ENCODE measurements at places on chromosomes 7 and 10. TPM values are rescaled to one million over a fixed set of nuclear protein-coding genes. Genes with fewer than 3 reads are reported as not detected.
A peak's percentile ranks its signal among the peaks of the same experiment; 100 is the strongest.

Gene MYO1G
- 391 TPM for total RNA-seq

Gene GPR158
- total RNA-seq, result not detected

Gene ELAPOR2
- total RNA-seq, result 3.2 TPM

Gene MET
- total RNA-seq, result 0.52 TPM

Gene SYT15B
- not detected for total RNA-seq

Gene STEAP4
- total RNA-seq, result not detected

- no peak overlapping the region for H3K27ac ChIP-seq
- H3K36me3 ChIP-seq, result no peaks in the 10 kb centered on the region
- H3K4me3 ChIP-seq, result no peak overlapping the region
Measured at GRCh38 chr7:132687981-132688383, 111.7 kb upstream of the PLXNA4 start.

GRCh38 chr7:22460363-22460988, 39.5 kb downstream of the STEAP1B start:
- H3K36me3 ChIP-seq, result no peaks in the 10 kb centered on the region
- no peak for DNase-seq
- peaks cover 4% of the 10 kb centered on the region for H3K27me3 ChIP-seq

DNA sequence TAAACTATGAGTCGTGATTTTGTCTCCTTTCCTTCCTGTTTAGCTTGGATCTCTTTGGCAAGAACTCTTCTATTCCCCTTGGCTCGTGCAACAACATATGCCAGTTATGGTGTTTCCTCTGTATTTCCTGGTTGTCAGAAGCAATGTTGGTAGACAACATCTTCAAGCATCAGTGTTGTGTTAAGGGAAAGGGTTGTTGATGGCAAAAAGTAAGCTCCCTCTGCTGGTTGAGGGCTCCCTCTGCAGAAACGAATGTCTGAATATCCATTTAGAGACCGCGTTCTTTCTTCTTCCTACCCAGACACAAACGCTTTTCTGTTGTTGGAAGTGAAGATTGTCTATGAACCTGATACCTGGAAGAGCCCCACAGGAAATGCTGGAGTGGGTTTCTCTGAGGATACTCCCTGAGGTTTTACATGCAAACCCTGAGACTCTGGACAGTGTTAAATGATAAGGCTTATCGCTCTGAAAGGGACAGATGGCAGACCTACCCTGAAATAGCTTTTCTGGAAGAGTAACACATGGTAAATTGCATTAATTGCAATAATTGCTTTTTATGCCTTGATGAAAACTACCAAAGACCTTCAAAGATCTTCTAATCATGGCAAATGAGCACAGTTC, 23.5 kb upstream of the C1QL3 start:
- peak; percentile 22 for DNase-seq
- H3K4me1 ChIP-seq, result no peaks in the 10 kb centered on the region
- no peaks in the 10 kb centered on the region for H3K36me3 ChIP-seq
- H3K27me3 ChIP-seq, result peaks cover 16% of the 10 kb centered on the region
- H3K4me3 ChIP-seq, result no peak overlapping the region

- no peak for DNase-seq
- H3K36me3 ChIP-seq, result no peaks in the 10 kb centered on the region
- H3K4me3 ChIP-seq, result no peak overlapping the region
- H3K4me1 ChIP-seq, result no peaks in the 10 kb centered on the region
- H3K27me3 ChIP-seq, result peaks cover 17% of the 10 kb centered on the region
Measured at GRCh38 chr7:141483044-141483443, 68.2 kb upstream of the AGK start.

DNA sequence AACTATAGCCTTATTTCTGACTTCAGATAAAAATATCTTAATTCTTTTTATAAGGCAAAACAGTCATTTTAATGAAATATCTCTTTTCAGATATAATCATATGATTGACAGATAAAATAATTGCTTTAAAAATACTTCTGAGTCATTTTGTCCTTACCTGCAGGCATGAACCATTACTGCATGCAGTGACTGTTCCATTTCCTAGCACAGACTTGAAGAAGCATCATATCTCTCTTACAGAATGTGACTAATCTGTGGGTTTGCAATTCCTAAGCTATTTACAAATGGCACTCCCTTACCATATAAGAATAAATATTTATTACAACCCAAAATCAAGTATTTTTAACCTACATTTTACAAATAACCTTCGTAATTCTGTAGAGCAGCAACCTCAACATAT, 120.7 kb downstream of the SRPK2 start:
- no peaks in the 10 kb centered on the region for H3K27me3 ChIP-seq
- H3K27ac ChIP-seq, result peak overlapping the region; percentile 90
- peaks cover 2% of the 10 kb centered on the region for H3K36me3 ChIP-seq
- H3K4me3 ChIP-seq, result peak overlapping the region; percentile 72

GRCh38 chr7:28296571-28297483, 115.5 kb upstream of the CREB5 start:
- peak; percentile 75 for DNase-seq
- peaks cover 18% of the 10 kb centered on the region for H3K4me1 ChIP-seq
- peaks cover 25% of the 10 kb centered on the region for H3K27me3 ChIP-seq
- no peaks in the 10 kb centered on the region for H3K36me3 ChIP-seq
- no peak overlapping the region for H3K4me3 ChIP-seq
- H3K27ac ChIP-seq, result no peak overlapping the region

GRCh38 chr10:118926072-118926417, 103.5 kb upstream of the NANOS1 start:
- H3K4me1 ChIP-seq, result no peaks in the 10 kb centered on the region
- no peak for DNase-seq
- no peaks in the 10 kb centered on the region for H3K36me3 ChIP-seq

- no peaks in the 10 kb centered on the region for H3K27me3 ChIP-seq
- H3K4me3 ChIP-seq, result no peak overlapping the region
- peaks cover 11% of the 10 kb centered on the region for H3K36me3 ChIP-seq
- no peak for DNase-seq
Measured at GRCh38 chr7:77205706-77206105, 6.1 kb upstream of the FGL2 start.

DNA sequence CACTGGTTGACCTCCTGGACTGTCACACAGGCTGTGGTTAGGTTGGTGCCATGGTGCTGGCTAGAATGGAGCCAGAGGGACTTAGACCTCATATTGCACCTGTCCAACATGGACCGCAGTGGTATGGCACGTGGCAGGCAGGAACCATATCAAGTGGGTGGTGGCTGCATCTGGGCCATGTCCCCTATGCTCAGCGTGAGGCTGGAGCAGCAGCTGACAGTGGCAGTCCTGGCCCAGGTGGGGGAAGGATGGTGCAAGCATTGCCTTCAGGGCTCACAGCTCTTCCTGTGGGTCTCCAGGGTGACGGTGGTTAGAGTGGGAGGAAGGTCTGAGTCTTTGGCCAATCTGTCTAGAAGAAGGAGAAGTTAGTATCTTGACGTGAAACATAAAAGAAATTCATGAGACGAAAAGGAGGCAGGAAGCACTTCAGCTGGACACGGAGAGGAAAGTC, 54.5 kb upstream of the PFKFB3 start:
- no peak overlapping the region for H3K27ac ChIP-seq
- no peak for DNase-seq
- no peaks in the 10 kb centered on the region for H3K27me3 ChIP-seq

DNA sequence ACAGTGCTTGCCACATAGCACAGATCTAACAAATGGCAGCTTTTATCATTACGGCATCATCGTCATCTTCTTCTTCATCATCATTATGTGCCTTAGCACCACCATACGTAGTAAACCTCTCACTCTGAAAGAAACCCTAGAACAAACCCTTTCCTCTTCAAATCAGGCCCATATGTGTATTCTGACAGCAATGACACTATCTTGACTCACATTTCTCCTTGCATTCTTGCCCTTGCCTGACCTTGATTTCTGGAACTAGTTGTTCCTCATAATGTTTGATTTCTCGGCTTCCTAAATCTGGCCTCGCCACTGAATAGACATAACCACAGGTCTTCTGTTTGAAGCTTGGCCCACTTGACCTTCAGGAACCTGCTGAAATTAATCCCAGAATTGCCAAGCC, 115.3 kb downstream of the DGKI start:
- DNase-seq, result no peak
- no peak overlapping the region for H3K4me3 ChIP-seq
- no peaks in the 10 kb centered on the region for H3K36me3 ChIP-seq
- peaks cover 16% of the 10 kb centered on the region for H3K27me3 ChIP-seq

- peaks cover 3% of the 10 kb centered on the region for H3K27me3 ChIP-seq
- H3K36me3 ChIP-seq, result no peaks in the 10 kb centered on the region
- no peak for DNase-seq
- no peak overlapping the region for H3K27ac ChIP-seq
- H3K4me1 ChIP-seq, result no peaks in the 10 kb centered on the region
Measured at GRCh38 chr10:123943307-123943706, 51.7 kb upstream of the CPXM2 start.

- peaks cover 4% of the 10 kb centered on the region for H3K4me1 ChIP-seq
- no peak overlapping the region for H3K27ac ChIP-seq
- H3K4me3 ChIP-seq, result no peak overlapping the region
- DNase-seq, result no peak
Measured at GRCh38 chr10:14235566-14236195, 95.0 kb downstream of the FRMD4A start.

GRCh38 chr10:92486637-92487036, 87.3 kb downstream of the IDE start:
- no peak overlapping the region for H3K4me3 ChIP-seq
- H3K27ac ChIP-seq, result no peak overlapping the region
- H3K4me1 ChIP-seq, result no peaks in the 10 kb centered on the region
- DNase-seq, result no peak
- H3K36me3 ChIP-seq, result peaks cover 38% of the 10 kb centered on the region

GRCh38 chr7:131170440-131171271, 157.0 kb upstream of the MKLN1 start:
- no peak overlapping the region for H3K4me3 ChIP-seq
- no peaks in the 10 kb centered on the region for H3K4me1 ChIP-seq
- no peaks in the 10 kb centered on the region for H3K36me3 ChIP-seq
- H3K27me3 ChIP-seq, result no peaks in the 10 kb centered on the region

- DNase-seq, result no peak
- H3K27ac ChIP-seq, result no peak overlapping the region
- no peaks in the 10 kb centered on the region for H3K27me3 ChIP-seq
- no peak overlapping the region for H3K4me3 ChIP-seq
- no peaks in the 10 kb centered on the region for H3K36me3 ChIP-seq
- no peaks in the 10 kb centered on the region for H3K4me1 ChIP-seq
Measured at GRCh38 chr10:130218936-130219335, 82.7 kb downstream of the GLRX3 start.

DNA sequence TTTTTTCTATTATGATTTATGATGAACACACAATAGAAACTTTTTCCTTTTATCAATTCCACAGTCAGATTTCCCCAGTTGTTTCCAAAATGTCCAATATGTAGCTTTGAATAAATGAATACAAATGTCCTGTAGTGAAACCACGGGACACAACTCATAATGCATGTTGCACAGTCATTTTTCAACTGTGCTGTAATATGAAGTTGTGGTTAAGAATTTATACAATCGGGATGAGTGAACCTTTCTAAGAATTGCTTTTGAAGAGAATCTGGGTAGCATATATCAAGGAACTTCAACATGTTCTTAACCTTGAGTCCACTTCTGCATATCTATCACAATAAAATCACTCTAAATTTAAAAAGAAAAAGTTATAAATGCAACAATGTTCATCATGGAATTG, 14.6 kb upstream of the ST7 start:
- no peak overlapping the region for H3K4me3 ChIP-seq
- H3K4me1 ChIP-seq, result no peaks in the 10 kb centered on the region
- no peaks in the 10 kb centered on the region for H3K36me3 ChIP-seq
- peaks cover 4% of the 10 kb centered on the region for H3K27me3 ChIP-seq
- no peak overlapping the region for H3K27ac ChIP-seq
- DNase-seq, result no peak

- H3K27me3 ChIP-seq, result no peaks in the 10 kb centered on the region
- peaks cover 2% of the 10 kb centered on the region for H3K4me1 ChIP-seq
- no peak for DNase-seq
Measured at GRCh38 chr10:74206746-74207145, 55.7 kb downstream of the ADK start.

DNA sequence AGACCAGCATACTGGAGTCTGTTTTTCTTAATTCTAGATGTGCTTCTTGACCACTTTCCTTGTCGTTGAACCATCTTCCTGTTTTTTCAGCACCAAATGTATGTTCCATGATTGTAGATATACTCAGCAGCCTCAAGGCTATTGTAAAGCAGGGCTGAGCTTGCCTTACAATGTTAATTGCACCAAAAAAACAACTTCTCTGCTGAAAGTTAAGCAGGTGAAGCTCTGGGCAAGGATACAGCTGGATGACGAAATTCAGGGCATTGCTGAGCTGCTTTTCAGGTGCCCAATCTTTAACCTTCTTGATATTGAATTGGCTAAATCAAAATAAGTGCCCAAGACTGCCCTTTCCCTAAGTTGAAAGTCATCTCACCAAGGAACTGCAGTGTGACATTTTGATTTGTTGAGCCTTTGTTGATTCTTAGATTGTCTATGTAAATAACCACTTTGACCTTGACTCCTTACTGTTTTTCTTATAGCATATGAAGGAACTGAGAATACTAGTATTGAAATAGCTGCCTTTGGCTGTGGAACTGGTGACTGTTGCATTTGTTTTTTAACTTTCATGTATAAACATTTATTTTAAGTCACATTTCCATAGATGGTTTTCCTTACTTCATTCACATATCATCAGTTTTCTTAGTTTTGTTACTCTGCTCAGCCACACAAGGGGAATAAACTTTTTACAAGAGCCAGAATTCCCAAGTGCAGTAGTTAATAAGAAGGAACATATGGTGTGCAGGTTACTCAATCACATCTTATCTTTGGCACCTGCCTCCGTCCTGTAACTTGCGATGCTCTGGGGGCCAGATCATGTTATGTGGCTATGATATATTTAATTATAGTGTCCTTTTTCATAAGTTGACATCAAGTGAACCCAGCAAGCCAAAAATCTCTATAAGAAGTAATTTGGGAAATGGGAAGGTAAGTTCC, 3.1 kb downstream of the AHCYL2 start:
- DNase-seq, result no peak
- no peak overlapping the region for H3K4me3 ChIP-seq
- H3K4me1 ChIP-seq, result peaks cover 26% of the 10 kb centered on the region
- H3K36me3 ChIP-seq, result no peaks in the 10 kb centered on the region
- H3K27ac ChIP-seq, result no peak overlapping the region

- peaks cover 13% of the 10 kb centered on the region for H3K4me1 ChIP-seq
- no peak overlapping the region for H3K4me3 ChIP-seq
- no peak for DNase-seq
- no peak overlapping the region for H3K27ac ChIP-seq
- H3K27me3 ChIP-seq, result no peaks in the 10 kb centered on the region
Measured at GRCh38 chr7:134919240-134919641, 67.1 kb upstream of the AGBL3 start.

DNA sequence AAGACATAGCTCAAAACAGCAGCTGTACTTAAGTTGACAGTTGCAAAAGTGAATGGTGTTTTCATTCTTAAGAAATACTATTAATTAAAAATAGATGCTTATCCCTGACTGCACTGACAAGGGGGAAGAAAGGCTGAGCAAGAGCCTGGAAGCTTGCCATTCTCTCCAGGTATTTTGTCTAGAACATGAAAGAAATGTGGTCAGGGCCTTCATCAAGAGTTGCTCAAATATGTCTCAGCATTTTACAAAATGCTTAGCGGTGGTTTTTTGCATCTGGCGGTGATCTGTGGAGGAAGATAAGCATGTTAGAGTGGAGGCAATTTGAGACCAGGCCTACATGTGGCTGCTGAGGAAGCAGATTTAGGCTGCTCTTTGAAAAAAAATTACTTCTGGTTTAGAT, 46.4 kb upstream of the CC2D2B start:
- H3K36me3 ChIP-seq, result peaks cover 3% of the 10 kb centered on the region
- DNase-seq, result no peak
- H3K27ac ChIP-seq, result no peak overlapping the region
- no peak overlapping the region for H3K4me3 ChIP-seq
- peaks cover 12% of the 10 kb centered on the region for H3K4me1 ChIP-seq
